Epithelial cell of esophagus (primary cell): ENCODE measurements at places on chromosomes 6 and 20.

GRCh38 chr6:15331143-15331542 lies 85.3 kb downstream of the JARID2 start:
- peak; percentile 65 for DNase-seq

DNA sequence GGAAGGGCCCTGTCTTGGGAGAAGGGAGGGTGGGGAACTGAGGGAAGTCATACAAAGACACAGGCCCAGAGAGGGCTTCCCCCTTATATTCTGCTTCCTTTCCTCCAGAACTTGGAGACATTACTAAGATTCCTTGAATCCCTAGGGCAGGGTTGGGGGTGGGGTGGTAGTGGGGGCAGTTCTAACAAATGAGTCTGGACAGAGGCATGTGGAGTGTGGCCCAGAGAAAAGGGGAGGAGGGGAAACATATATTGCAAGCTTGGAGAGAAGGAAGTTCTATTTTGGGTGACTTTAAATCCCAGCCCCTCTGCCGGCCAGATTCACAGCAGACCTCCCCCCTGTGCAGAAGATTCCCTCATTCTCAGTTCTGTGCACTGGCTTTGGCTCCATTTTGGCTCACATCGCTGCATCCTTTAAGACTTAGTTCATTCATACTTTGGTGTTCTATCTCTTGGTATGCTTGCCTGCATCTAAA lies 43.7 kb downstream of the DAAM2 start:
- no peak for DNase-seq

GRCh38 chr20:10359621-10360040 lies 74.4 kb downstream of the MKKS start:
- DNase-seq, result no peak

GRCh38 chr6:140833408-140833807 lies 1299.3 kb upstream of the GJE1 start:
- no peak for DNase-seq

GRCh38 chr20:40203032-40203431 lies 486.0 kb downstream of the MAFB start:
- no peak for DNase-seq
